NCI-H460 (cell line): ENCODE measurements at places on chromosomes 16 and 17.

DNA sequence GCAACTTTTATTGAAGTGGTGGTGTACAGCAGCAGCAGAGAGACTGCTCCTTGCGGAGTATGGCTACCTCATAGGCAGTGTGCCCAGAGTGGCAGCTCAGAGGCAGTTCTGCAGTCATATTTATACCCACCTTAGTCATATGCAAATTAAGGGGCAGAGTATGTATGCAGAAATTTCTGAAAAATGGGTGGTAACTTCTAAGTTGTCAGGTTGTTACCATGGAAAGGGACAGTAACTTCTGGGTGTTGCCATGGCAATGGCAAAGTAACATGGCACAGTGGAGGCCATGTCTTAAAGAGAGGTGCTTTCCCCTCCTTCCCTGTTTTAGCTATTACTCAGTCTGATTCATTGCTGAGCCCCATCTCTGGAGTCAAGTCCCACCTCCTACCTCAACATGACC lies 53.4 kb downstream of the MEOX1 start:
- no peak for DNase-seq

- peak; percentile 27 for DNase-seq
These were observed 43.3 kb upstream of the CBFA2T3 start for GRCh38 chr16:89020068-89020924.

DNA sequence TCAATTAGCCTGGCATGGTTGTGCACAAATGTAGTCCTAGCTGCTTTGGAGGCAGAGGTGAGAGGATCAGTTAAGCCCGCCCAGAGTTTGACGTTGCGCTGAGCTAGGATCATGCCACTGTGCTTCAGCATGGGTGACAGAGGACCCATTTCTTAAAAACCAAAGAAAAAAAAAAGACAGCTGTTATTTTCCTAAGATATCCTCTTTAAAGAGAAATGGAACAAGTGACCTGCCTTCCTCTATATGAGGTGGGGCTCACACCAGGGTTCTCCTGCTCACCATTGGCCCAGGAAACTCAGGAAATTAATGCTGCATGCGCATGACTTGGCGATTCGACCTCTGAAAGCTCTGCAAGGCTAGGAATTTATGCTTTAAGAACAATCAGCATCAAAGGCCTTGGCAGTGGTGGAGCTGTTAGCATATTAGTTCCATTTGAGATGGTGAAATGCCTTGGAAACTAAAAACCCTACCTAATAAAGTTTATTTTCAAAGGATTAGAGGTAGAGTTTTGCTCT lies 108.3 kb downstream of the RBFOX1 start:
- no peak for DNase-seq

- DNase-seq = no peak
These were observed 1.3 kb upstream of the TNFSF13 start for GRCh38 chr17:7557147-7557764.

DNA sequence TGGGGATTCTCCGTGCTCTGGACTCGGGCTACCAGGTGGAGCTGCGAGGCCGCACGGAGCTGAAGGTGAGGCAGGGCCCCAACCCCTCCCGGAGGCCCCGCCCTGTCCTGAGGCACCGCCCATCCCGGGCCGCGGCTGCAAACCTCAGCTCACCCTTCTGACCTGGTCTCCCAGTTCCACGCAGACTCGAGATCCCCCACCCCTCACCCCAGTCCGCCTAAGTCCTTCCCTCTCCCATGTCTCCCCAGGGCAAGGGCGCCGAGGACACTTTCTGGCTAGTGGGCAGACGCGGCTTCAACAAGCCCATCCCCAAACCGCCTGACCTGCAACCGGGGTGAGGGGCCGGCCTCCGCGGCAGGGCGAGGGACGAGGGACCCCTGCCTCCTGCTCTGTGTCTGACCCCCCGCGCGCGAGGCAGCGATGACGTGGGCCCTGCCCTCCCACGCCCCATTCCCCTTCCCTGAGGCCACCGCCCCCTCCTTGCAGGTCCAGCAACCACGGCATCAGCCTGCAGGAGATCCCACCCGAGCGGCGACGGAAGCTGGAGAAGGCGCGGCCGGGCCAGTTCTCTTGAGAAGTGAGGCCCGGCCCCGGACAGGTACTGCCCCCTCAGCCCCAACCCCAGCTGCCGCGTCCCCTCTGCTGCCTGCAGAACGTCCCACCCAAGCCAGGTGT lies 13.7 kb downstream of the GUCY2D start:
- DNase-seq = no peak

DNA sequence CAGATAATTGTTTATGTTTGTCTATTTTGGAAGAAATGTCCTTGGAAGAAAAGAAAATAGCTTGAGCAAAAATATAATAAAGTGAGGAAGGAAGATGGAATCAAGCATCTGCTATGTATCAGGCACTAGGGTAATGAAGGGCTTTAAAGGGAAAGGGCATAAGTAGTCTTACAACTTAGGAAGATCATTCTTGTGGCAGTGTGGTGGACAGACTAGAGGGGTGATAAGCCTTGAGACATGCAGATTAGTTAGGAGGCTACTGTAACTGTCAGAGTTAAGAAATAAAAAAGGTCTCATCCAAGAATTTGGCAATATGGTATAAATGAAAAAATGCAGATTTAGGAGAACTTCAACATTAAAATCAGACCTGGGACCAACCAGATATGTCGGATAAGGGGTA lies 14.9 kb downstream of the FAM222B start:
- no peak for DNase-seq

GRCh38 chr16:1550069-1550468 lies 16.6 kb downstream of the TMEM204 start:
- DNase-seq = no peak

DNA sequence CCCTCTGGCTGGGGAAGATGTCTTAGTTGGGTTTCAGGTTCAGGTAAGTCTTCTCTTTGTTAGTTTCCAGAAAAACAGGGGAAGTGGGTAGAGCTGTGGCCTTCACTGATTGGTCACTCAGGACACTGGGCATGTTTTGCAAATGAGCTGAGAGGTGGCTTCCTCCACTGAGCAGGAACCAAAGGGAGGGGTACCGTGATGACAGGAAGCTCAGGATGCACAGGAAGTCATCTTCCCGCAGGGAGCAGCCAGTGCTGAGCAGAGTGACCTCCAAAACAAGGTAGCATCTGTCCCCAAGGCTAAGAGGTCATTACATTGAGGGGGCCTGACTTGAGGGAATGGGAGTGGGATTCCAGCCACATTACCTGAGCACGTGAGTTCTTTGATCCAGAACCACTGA lies 5.6 kb downstream of the NT5C start:
- DNase-seq = no peak

GRCh38 chr17:79152636-79153035 lies 78.0 kb downstream of the ENGASE start:
- DNase-seq = no peak

GRCh38 chr17:77254951-77255825 lies 114.4 kb downstream of the SEC14L1 start:
- DNase-seq = peak; percentile 18

DNA sequence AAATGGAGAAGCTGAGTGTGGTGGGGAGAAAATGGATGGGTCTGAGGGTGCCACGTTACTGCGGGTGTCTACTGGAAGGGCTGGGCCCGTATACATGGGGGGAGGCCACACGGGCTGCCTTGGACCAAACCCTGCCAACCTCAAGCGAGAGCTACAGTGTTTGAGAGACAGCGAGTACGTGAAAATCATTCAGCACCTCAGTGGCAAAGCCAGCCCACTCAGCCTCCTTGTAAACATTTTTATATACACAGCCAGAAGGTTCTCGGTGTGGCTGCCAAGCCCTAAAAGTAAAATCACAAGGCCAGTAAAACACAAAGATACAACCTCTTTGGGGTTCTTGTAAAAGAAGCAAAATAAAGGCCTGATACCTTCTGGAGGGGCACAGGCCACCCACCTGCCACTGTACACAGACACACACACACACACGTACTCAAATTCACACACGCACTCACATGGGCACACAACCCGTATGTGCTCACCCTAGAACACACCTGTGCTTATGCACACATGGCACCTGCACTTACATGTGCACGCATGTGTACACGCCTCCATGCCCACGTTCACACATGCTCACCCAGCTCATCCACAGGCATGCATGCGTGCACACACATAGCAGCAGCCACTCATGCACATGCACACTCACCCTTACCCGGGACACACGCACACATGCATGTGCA lies 102.8 kb downstream of the GSG1L start:
- DNase-seq = no peak

DNA sequence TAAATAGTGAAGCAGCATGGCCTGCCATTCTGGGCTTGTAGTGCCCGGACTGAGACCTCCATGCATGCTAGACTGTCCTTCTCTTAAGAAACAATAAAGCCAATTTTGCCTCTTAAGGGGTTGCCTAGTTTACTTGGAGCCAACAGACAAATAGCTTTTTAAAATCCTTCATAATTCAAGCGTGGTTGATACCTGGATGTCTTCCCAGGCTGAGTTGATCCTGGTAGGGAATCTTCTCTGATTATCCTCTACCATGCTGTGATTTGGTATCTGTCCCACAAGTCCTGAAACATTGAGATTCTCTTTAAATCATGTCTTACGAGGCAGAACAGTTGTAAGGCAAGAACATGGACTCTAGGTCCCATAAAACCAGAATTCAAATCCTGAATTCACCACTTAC lies 359.6 kb upstream of the CCL2 start:
- DNase-seq = no peak

- no peak for DNase-seq
These were observed 4.9 kb downstream of the KCTD2 start for GRCh38 chr17:75051941-75052340.

DNA sequence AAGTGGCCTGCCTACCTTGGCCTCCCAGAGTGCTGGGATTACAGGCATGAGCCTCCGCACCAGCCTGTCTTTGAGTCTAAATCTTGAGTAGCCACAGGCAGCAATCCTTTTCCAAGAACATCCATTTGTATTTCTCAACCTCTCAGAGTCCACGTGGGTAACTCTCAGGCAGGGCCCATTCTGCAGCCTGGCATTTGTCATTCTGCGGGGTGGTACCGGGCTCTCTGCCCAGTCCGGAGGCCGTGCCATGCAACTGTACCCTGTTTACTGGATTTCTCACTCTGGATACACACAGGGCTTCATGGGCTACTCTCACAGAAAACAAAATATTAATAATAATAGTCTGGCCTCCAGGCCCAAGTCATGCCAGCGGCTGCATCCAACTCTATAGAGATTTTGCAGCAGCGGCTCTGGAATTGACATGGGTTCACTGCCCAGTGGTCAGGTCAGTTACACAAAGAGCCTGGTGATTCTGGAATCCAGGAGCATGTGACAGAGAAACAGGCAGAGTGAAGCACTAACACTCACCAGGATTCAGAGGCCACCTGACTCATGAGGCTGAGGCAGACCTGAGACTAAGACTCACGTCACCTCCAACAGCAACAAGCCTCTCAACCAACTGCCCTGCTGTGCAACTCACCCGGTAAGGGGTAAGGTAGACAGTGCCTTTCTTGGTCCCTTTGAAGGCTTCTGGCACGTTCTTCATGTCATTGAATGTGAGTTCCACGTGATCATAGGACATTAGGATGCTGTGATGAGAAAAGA lies 4.0 kb downstream of the WBP2 start:
- DNase-seq = no peak

DNA sequence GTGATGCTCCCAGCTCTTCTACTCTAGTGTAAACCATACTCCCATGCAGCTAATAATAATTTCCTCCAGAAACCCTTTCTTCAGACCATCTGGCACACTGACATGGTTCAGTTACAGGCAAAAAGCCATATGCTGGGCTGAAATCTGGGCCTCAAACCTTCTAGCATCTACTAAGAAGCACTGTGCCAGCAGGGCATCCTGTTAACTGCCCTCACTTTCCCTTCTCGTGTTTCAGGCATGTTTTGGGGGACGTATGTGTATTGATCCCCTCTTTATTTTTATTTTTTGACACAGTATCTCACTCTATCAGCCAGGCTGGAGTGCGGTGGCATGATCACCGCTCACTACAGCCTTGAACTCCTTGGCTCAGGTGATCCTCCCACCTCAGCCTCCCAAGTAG lies 33.3 kb downstream of the STAT5A start:
- DNase-seq = no peak

DNA sequence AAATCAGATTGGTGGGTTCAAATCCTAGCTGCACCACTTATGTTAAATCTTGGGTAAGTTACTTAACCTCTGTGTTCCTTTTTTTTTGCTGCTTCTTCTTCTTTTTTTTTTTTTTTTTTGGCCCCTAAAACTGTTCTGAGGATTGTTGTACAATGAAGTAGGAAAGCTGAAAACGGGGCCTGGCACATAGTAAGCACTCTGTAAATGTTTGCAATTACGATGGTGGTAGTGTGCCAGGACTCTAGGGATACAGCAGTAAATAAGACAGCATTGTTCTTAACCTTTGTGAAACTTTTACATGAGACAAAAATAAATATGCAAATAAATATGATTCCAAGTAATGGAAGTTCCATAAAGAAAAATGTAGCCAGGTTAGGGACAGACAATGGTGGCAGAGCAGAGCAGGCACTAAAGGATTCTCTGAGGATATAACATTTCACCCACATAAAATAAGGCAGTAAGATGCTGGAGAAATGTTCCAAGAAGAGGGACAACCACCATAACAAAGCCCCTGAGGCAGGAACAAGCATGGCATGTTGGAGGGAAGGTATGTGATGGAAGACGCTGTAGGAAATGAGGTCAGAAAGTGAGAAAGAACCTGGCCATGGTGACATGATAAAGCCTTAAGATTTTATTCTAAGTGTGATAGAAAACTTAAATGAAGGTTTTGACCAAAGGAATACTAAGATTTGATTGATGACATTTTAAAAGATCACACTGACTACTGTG lies 127.3 kb downstream of the NLK start:
- no peak for DNase-seq

DNA sequence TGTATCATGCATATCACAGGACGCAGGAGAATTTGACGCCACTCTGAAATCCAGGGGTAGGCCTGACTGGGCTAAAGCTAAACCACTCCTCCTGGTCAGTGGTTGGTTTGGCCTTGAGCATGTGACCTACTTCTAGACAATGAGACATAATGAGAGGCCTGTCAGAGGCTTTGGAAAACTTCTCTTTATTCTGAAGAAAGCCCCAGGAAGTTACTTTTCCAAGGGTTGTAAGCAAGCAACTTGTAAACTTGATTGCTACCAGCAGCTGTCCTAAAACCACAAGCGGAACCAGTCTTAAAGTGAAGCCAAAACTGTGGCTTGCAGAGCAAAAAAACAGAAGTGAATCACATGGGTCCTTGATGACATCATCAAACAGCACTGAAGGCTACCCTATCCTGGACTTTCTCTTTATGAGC lies 138.2 kb upstream of the COX10 start:
- no peak for DNase-seq

- no peak for DNase-seq
These were observed 71.7 kb upstream of the NACA2 start for GRCh38 chr17:61662741-61663140.

- DNase-seq = no peak
These were observed 506.9 kb downstream of the RBFOX1 start for GRCh38 chr16:7839568-7839967.

GRCh38 chr16:77785373-77785764 lies 3.0 kb upstream of the VAT1L start:
- no peak for DNase-seq
